Mesendoderm (in vitro differentiated cells): ENCODE measurements at places on chromosomes 5 and 9.

DNA sequence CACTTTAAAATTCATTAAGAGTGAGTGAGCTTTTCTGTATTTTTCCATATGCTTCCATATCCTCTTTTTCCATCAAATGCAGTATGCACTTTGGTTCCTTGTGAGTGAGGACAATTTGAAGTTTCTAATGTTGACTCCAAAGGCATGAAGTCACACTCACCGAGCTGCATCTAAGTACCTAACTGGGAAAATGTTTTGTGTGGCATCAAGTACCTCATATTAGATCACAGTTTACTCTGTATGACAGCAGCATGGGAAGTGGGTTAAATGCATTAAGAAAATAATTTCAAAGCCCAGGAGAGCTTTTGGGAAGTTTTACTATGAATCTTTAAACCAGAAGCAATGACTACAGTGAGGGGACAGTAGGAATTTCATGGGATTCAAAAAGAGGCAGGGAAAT, 207.0 kb downstream of the EFNA5 start:
- DNase-seq, result no peak
- H3K4me3 ChIP-seq, result no peak overlapping the region
- H3K36me3 ChIP-seq, result no peaks in the 10 kb centered on the region
- no peak overlapping the region for H3K27ac ChIP-seq

- no peaks in the 10 kb centered on the region for H3K27me3 ChIP-seq
- H3K4me3 ChIP-seq, result no peak overlapping the region
- H3K4me1 ChIP-seq, result peaks cover 11% of the 10 kb centered on the region
- no peak overlapping the region for H3K27ac ChIP-seq
These were observed 75.8 kb downstream of the MED27 start for GRCh38 chr9:132003896-132004295.

GRCh38 chr9:92506184-92506857, 24.0 kb upstream of the ASPN start:
- H3K4me3 ChIP-seq, result no peak overlapping the region
- H3K27ac ChIP-seq, result no peak overlapping the region
- no peaks in the 10 kb centered on the region for H3K36me3 ChIP-seq
- no peaks in the 10 kb centered on the region for H3K27me3 ChIP-seq
- peaks cover 2% of the 10 kb centered on the region for H3K4me1 ChIP-seq
- DNase-seq, result no peak

DNA sequence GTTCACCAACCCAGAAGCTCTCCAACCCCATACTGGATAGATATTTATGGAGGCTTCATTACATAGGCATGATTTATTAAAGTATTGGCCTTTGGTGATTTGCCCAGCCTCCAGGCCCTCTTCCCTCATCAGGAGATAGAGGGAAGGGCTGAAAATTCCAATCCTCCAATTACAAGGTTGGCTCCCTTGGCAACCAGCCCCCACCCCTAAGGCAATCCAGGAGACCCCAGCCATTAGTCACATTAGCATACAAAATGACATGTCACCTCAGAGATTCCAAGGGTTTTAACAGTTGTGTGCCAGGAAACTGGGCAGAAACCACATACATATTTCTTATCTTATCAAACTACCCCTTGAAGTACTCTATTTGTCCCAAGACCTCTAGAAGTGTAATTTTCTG, 210.0 kb downstream of the HINT1 start:
- H3K4me3 ChIP-seq, result no peak overlapping the region
- no peaks in the 10 kb centered on the region for H3K27me3 ChIP-seq
- peaks cover 8% of the 10 kb centered on the region for H3K4me1 ChIP-seq
- peak; percentile 93 for DNase-seq
- no peaks in the 10 kb centered on the region for H3K36me3 ChIP-seq

DNA sequence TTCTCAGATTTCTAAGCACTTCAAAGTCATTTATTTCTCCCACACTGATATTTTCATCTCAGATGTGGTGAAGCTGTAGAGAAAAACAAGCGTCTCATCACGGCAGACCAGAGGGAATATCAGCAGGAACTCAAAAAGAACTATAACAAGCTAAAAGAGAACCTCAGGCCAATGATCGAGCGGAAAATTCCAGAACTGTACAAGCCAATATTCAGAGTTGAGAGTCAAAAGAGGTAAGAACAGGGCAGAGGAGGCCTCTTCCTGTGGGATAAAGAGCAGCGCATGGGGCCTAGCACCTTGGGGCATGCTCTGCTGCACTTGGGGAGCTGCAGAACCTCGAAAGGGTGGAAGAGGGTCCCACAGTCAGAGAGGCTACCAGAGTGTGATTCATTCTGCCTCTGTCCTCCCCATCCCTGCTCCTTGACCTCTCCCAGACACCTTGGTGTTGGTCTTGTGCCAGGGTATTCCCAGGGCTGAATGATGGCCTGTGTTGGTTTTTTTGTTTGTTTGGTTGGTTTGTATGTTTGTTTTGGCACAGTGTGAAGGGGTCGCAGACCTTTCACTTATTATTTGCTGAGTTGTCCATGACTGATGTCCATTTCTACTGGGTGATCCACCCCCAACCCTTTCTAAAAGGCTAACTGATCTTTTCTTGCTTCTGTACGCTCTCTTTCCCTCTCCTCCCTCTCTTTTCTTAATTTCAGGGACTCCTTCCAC, 248.9 kb downstream of the DOCK8 start:
- DNase-seq, result no peak
- H3K36me3 ChIP-seq, result no peaks in the 10 kb centered on the region
- no peaks in the 10 kb centered on the region for H3K4me1 ChIP-seq
- no peak overlapping the region for H3K27ac ChIP-seq
- no peaks in the 10 kb centered on the region for H3K27me3 ChIP-seq

DNA sequence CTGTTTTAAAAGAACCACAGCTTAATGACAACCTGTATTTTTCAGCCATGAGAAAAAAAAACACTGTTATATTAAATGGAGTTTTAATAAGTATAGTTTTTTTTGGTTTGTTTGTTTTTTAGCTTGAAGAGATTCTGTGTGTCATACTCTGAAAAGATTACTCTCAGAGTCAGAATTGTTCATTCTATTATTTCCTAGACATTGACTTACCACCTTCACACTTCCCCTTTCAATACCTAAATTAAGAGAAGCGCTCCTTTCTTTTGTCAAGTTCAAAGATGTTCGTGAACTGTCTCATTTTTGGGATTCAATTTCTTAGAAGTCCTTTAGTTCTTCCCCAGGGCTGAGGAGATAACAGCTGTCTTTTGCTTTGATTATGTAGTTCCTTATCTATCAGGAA, 1201.6 kb upstream of the NUDT12 start:
- H3K4me1 ChIP-seq, result no peaks in the 10 kb centered on the region
- H3K36me3 ChIP-seq, result no peaks in the 10 kb centered on the region
- DNase-seq, result no peak
- H3K27ac ChIP-seq, result no peak overlapping the region

DNA sequence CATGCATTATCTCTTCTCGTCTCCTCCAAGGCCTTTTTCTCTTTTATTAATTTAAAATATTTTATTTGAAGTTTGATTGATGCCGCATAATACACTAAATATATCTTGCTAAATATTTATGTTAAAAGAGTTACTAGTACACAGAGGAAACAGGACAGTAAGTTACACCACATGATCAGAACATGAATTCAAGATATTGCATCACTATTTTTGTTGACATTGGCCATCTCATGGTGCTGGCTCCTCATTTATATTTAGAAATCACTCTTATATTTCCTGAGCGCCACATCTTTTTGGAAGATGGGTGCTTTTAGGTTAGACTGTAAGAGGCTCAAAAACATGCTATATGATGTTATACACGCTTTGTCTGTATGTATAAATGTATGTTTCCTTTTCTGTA, 23.0 kb downstream of the SPEF2 start:
- DNase-seq, result no peak
- no peaks in the 10 kb centered on the region for H3K4me1 ChIP-seq

DNA sequence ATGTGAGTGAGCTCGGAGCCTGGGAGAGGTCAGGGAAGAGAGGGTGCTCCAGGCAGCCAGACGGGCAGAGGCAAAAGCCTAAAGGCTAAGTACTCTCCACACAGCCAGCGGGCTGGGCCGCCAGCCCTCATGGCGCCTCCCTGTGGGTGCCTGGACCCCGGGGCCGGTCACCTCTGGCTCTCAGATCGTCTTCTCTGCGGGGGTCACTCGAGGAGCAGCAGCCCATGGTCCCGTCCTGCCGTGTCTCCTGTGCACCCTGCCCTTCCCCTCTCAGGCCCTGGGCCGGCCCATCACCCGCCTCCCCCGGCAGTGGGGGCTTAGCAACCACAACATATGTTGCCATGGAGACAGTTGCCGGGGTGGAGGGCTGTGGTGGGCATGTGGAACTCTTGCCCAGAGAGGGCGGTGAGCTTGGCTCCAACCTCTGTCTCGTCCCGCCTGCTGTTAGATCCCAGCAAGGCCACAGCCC, 4.2 kb downstream of the AK1 start:
- no peak overlapping the region for H3K4me3 ChIP-seq
- no peaks in the 10 kb centered on the region for H3K4me1 ChIP-seq
- DNase-seq, result no peak
- peaks cover 2% of the 10 kb centered on the region for H3K36me3 ChIP-seq

- H3K36me3 ChIP-seq, result no peaks in the 10 kb centered on the region
- H3K27ac ChIP-seq, result no peak overlapping the region
These were observed 1499.0 kb downstream of the EFNA5 start for GRCh38 chr5:106171708-106172107.

- peaks cover 8% of the 10 kb centered on the region for H3K36me3 ChIP-seq
- H3K4me1 ChIP-seq, result peaks cover 2% of the 10 kb centered on the region
- DNase-seq, result no peak
These were observed 3.6 kb upstream of the SNAPC4 start for GRCh38 chr9:136403538-136403914.

- peak; percentile 50 for DNase-seq
- no peak overlapping the region for H3K4me3 ChIP-seq
These were observed 10.4 kb upstream of the SPINK4 start for GRCh38 chr9:33229359-33230114.

GRCh38 chr9:77771171-77771570, 123.0 kb upstream of the GNA14 start:
- no peaks in the 10 kb centered on the region for H3K27me3 ChIP-seq
- no peak overlapping the region for H3K4me3 ChIP-seq
- no peak for DNase-seq
- no peaks in the 10 kb centered on the region for H3K4me1 ChIP-seq

GRCh38 chr5:171484460-171484899, 65.0 kb downstream of the FGF18 start:
- DNase-seq, result no peak
- no peaks in the 10 kb centered on the region for H3K4me1 ChIP-seq
- no peaks in the 10 kb centered on the region for H3K36me3 ChIP-seq
- H3K27me3 ChIP-seq, result no peaks in the 10 kb centered on the region
- H3K27ac ChIP-seq, result no peak overlapping the region

DNA sequence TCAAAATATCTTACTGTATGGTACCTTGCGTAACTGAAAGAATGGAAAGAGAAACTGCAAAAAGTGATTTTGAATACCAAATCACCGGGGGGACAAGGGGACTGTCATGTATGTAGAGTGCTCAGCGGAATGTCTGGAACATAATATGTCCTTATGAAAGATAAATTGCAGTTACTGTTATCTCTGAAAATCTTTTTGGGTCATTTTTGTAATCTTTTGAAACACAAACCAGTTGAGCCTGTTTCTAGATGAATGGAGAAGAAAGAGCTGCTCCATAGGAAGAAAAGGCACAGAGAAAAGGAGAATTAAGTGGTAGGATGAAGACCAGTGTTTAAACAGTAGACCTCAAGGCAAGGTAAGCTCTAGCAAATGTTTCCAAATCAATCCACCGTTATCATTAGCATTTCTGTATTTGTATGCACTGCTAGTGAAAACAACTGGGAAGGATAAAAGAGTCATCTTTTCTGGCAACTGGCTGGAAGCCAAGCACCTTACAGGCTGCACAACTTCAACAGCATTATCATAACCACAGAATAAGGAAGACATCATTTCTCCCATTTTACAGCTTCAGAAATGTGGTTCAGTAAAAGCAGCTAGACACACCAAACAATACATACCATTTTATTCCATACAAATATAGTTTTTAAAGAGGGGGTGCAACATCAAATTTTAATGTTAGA, 158.5 kb downstream of the TRPM3 start:
- DNase-seq, result no peak
- H3K27me3 ChIP-seq, result no peaks in the 10 kb centered on the region

GRCh38 chr9:34413231-34413852, 36.6 kb upstream of the MYORG start:
- DNase-seq, result peak; percentile 69
- H3K4me3 ChIP-seq, result no peak overlapping the region
- no peaks in the 10 kb centered on the region for H3K4me1 ChIP-seq

DNA sequence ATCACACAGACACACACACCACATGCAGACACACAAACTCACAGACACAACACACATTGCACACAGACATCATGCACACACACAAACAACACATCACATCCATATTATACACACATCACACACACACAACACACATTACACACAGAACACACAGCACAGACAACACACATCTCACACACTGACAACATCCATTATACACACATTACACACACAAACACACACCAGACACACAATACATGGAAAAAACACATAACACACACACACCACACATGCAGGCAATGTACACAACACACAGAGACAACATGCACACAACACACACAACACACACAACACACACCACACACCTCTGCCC, 4.8 kb upstream of the CCDC187 start:
- H3K4me3 ChIP-seq, result no peak overlapping the region
- no peaks in the 10 kb centered on the region for H3K36me3 ChIP-seq
- H3K4me1 ChIP-seq, result no peaks in the 10 kb centered on the region
- no peak overlapping the region for H3K27ac ChIP-seq
- no peak for DNase-seq

- no peaks in the 10 kb centered on the region for H3K36me3 ChIP-seq
- DNase-seq, result peak; percentile 59
- no peak overlapping the region for H3K4me3 ChIP-seq
- H3K4me1 ChIP-seq, result no peaks in the 10 kb centered on the region
- peak overlapping the region; percentile 60 for H3K27ac ChIP-seq
These were observed 4.7 kb upstream of the CLTB start for GRCh38 chr5:176420972-176421544.

GRCh38 chr5:99308131-99308530, 379.3 kb upstream of the CHD1 start:
- H3K4me3 ChIP-seq, result no peak overlapping the region
- H3K27ac ChIP-seq, result no peak overlapping the region
- no peaks in the 10 kb centered on the region for H3K4me1 ChIP-seq

- no peaks in the 10 kb centered on the region for H3K27me3 ChIP-seq
- no peak overlapping the region for H3K27ac ChIP-seq
- peaks cover 12% of the 10 kb centered on the region for H3K4me1 ChIP-seq
- peak overlapping the region; percentile 29 for H3K4me3 ChIP-seq
These were observed 844 bp downstream of the POLR3G start for GRCh38 chr5:90475436-90475980.

GRCh38 chr5:139222346-139222745, 24.2 kb upstream of the SIL1 start:
- no peaks in the 10 kb centered on the region for H3K36me3 ChIP-seq
- no peaks in the 10 kb centered on the region for H3K27me3 ChIP-seq
- H3K27ac ChIP-seq, result no peak overlapping the region

DNA sequence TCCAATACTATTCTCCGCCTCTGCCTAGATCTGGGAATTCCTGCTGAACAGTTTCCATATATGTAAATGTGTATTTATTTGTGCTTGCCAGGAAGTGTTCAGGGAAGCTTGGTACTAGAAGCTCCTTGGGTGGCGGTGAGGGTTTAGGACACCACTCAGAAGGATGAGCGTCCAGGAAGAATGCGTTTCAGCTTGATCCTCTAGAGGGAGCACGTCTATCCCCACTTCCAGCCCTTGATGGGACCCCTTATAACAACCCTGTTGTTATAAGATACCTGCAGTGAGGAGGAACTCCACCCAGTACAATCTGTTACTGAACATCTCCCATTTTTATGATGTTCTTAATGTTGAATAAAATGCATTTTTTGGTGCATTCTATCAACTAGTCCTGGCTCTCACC, 88.9 kb downstream of the CYFIP2 start:
- DNase-seq, result peak; percentile 53
- no peaks in the 10 kb centered on the region for H3K4me1 ChIP-seq
- no peak overlapping the region for H3K27ac ChIP-seq
- no peaks in the 10 kb centered on the region for H3K36me3 ChIP-seq
- no peaks in the 10 kb centered on the region for H3K27me3 ChIP-seq
- H3K4me3 ChIP-seq, result no peak overlapping the region
